ENCODE measurements at places on chromosomes 11 and 22.

DNA sequence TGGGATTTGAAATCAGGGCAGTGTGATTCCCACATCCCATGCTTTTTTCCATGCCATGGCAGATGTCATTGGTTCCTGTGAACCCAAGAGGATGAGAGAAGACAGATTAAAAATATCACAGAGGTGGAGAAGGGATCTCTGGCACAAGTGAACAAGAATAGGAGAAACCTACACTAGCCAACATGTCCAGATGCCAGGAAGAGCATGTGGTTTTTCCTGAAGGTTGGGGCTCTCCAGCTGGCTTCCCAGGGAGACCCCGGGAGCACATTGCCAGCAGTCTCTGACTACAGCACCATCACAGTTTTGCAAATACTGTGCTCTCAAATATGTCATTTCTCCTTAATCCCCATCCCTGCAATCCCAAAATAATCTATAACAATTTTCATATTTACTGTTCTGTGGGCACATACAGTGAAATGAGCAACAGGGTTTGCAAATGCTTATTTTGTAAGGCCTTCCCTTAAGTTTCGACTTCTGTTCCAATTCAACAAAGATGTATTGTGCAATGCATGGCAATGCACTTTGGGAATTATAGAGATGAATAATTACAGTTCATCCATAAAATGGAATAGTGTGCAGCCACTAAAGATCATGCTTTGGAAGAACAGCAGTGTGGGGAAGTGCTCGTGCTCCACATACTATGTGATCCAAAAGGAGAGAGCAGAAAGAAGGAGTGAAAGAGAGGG lies 4.8 kb downstream of the ANKK1 start:
- DNase-seq = no peak

DNA sequence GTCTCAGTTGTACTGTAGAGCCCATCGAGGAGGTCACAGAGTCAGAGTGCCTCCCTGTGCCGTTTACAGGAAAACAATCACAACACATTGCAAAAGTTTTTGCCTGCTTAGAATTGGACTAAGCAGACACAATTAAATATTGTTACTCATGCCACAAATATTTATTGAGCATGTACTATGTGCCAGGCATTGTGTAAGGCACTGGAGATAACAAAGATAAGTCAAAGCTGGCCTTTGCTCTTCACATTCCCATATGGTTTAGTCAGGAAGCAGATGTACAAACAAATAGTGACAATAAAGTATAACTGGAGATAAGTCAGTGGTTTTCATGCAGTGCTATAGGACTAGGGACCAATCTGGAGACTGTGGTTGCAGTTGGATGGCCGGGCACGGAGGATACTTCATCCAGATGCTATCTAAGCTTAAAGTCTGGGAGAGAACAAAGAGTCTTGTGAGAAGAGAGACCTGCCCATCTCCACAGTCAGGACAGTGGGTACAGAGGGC lies 550.7 kb downstream of the INSC start:
- DNase-seq = no peak

DNA sequence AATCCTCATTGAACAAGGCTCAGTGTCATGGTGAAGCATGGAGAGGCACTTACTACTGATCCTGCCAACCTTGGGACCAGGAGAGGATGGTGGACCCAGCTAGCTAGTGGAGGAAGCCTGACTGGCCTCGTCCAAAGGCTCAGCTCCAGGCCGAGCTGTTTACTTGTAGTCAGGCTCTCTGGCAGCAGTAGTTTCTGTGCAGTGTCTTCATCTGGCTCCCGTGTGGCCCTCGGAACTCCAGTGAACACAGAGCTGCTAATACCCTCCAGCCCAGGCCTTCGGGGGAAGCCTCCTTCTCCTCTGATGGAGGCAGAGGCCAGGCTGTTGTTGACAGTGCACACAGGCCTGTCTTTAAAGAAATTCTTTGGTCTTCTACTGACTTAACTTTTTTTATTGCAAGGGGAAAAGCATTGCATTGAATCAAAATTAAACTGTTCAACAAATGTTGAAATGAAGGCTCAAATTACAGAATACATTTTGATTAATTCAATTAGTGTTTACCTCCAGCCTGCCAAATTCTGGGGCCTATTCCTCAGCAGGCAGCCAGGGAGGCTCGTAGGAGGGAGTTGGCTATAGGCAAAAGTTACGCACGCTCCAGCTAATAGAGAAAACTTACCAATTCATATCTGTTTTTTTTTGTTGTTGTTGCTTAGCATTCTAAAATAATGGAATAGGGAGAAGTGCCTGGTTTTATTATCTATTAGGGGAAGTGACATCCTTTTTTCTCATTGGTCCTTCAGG lies 18.8 kb downstream of the PPFIBP2 start:
- no peak for DNase-seq

DNA sequence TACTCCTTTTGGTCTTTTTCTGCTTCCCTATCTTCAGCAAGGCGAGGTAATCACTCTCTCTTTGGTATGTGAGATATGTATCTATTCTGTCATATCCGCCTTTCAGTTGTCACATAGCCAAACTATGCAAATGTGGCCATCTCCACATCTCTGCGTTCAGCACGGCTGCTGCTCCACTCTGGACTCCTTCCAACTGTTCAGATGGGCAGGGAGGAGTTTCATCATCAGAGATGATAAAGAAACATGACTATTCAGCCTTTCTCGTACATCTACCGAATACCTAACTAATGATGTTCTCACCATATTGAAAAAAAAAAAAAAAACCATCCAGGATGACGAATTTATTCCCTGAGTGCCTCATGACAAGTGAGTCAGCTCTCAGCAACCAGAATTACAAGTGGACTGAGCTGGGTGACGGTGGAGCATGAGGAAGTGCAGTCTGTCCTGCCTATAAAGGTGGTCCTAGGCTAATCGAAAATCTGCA lies 899.6 kb downstream of the OPCML start:
- no peak for DNase-seq

DNA sequence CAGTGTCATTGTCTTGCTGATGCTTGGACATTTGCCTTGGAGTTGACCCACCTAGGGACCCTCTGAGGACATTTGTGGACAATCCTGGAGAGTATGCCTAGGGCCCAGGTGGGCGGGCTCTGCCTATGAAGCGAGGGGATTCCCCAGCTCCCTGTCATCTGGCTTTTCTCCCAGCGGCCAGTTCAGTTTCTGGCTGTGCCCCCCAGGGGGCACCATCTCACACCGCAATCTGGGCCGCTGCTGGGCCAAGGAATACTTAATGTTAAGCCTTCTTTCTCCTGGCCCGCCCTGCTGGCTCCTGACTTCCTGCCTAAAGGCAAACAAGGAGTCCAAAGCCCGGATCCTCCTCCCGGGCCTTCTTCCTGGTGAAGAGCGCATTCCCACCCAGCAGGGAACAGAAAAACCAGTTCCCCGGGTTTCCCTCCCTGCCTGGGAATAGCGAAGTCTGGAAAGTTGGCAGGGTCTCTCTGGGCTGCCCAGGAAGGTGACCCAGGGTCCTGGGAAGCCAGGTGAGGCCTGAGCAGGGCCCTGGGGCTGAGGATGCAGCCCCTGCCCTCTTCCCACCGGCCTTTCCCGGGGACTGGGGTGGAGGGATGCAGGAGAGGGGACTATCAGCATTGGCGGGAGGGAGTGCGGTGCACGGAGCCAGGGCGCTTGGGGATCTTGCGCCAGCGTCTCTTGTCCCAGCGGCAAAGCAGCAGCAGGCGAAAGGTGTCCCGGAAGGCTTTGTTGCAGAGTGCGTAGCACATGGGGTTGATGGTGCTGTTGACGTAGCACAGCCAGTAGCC lies 11.9 kb downstream of the CHRM1 start:
- peak; percentile 50 for DNase-seq

DNA sequence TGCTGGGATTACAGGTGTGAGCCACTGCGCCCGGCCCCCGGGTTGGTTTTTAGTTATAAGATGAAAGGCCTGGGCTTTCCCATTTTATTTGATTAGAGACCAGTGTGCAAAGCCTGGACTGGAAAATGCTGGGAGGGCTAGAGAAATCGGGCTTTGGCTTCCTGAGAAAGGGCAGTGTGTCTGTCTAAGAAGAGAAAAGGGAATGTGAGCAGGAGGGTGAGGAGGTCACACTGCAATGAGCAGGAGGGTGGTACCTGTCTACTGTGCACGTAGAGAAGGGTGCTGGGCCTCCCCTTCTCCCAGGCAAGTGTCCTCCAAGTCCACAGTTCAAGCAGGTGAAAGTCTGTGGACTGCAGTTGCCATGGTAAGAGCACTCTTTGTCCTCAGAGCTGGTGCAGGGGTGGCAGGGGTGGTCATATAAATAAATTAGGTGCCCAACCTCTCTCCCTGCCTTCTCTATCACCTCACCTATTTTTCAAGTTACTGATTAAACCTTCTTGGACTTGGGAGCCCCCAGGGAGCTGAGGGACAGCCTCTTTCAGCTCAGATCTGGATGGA lies 30.8 kb downstream of the SLC5A1 start:
- no peak for DNase-seq

- DNase-seq = no peak
Measured at GRCh38 chr11:92784331-92784730, 185.1 kb upstream of the MTNR1B start.

DNA sequence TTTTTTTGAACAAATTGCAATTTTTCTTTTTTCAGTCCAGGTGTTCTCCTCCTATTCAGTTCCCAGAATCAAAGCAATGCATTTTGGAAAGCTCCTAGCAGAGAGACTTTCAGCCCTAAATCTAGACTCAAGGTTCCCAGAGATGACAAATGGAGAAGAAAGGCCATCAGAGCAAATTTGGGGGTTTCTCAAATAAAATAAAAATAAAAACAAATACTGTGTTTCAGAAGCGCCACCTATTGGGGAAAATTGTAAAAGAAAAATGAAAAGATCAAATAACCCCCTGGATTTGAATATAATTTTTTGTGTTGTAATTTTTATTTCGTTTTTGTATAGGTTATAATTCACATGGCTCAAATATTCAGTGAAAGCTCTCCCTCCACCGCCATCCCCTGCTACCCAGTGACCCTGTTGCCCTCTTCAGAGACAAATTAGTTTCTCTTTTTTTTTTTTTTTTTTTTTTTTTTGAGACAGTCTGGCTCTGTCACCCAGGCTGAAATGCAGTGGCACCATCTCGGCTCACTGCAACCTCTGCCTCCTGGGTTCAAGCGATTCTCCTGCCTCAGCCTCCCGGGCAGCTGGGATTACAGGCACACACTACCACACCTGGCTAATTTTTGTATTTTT lies 6.2 kb upstream of the UBE4A start:
- peak; percentile 64 for DNase-seq

GRCh38 chr11:107957109-107957588 lies 28.9 kb downstream of the RAB39A start:
- no peak for DNase-seq

DNA sequence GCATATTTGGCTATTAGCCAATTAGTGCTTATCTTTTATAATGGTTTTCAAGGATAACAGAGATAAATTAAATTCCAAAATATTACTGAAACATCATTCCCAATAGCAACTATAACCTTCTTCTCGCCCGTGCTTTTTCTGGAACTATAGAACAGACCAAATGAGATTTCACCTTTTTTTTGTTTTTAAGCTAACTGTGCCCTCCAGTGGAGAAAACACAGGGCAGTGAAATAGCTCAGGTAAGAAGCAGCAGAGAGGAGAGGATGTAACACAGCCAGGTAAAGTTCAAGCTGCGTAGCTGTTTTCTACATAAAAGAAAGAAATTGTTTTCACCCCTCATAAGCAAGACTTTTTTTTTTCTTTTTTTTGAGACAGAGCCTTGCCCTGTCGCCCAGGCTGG lies 28.2 kb downstream of the HSD17B12 start:
- peak; percentile 48 for DNase-seq

DNA sequence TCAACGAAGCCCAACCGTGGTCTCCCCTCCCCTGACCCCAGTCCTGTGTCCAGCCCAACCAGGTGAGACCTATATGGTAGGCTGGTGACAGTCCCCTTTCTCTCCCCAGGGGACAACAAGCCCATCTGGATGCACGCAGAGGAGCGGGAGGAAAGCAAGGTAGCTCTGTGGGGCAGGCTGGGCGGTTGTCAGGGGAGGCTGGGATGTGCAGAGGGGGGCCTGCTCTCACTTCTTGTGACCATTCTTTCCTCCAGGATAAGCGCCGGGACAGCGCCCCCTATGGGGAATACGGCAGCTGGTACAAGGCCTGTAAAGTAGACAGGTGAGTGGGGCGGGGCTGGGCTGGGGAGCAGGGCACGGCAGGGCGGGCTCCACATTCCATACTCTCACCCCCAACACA lies 3.5 kb upstream of the RAB1B start:
- no peak for DNase-seq

GRCh38 chr11:1295591-1295990 lies 13.8 kb downstream of the TOLLIP start:
- no peak for DNase-seq

GRCh38 chr11:46521961-46522681 lies 71.7 kb downstream of the AMBRA1 start:
- no peak for DNase-seq

DNA sequence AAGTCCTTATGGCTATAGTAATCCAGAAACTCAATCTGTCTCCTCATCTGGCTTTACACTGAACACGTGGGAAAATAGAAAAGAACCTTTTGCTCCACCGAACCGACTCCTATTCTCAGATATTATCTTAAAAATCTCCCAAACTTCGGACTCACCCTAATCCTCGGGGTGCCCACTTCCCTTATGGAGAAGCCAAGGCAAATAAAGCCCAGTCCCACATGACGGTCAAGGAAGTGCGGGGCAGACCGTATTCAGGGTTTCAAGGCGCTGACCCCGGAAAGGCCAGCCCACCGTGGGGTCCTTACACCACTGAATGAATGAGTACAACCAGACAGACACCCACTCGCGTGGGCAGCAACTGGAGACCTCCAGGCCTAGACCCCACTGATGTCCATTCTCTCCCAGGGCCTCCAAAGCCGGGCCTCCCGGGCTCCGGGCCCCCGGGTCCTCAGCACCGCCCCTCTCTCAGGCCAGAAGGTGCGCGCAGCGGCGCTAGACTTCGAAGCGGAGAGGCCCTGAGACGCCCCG lies 489 bp downstream of the NUP98 start:
- no peak for DNase-seq

GRCh38 chr22:44454113-44454769 lies 43.8 kb downstream of the RTL6 start:
- no peak for DNase-seq

GRCh38 chr22:45552580-45553350 lies 50.1 kb downstream of the FBLN1 start:
- peak; percentile 63 for DNase-seq

GRCh38 chr11:1303126-1303821 lies 6.2 kb downstream of the TOLLIP start:
- DNase-seq = peak; percentile 27

DNA sequence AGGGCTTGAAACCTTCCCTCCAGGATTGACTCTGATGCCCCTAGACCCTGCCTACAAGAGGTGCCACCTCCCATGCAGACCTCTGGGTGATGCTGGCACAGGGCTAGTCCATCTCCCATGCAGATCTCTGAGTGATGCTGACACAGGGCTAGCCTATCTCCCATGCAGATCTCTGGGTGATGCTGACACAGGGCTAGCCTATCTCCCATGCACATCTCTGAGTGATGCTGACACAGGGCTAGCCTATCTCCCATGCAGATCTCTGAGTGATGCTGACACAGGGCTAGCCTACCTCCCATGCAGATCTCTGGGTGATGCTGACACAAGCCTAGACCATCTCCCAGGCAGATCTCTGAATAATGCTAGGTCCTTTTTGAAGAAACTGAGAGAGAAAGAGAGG lies 321.7 kb downstream of the NTM start:
- no peak for DNase-seq
